Amygdala (tissue), 56 donors: ENCODE measurements at places on chromosomes 2 and 18.
A peak's percentile ranks its signal among the peaks of the same experiment; 100 is the strongest.

GRCh38 chr2:205864491-205864890, 182.2 kb downstream of the NRP2 start:
- no peak for DNase-seq

- DNase-seq: no peak
Observed at GRCh38 chr2:52264488-52264887, 1232.6 kb upstream of the NRXN1 start.

- DNase-seq: no peak
Observed at GRCh38 chr2:74740741-74741431, 86.8 kb downstream of the SEMA4F start.

DNA sequence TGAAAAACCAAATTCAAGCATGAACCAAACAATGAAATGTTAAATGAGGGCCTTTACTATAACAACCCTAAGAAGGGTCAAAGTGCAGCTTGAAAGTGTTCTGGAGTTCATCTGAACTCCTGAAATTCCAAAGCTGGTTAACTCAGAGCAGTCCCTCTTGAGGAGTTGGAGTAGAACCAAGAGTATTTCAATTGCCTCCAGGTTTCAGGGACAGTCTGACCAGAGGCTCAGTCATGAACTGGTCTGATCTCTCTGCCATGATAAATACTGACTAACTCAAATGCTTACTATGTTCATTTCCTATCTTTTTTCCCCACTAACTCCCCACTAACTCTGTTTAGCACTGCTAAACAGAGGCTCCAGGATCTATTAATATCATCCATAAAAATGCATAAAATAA, 2.7 kb downstream of the STARD7 start:
- no peak for DNase-seq

- peak; percentile 34 for DNase-seq
Observed at GRCh38 chr2:240149943-240150784, 9.7 kb upstream of the OTOS start.

- DNase-seq: no peak
Observed at GRCh38 chr2:100000915-100001707, 141.3 kb downstream of the AFF3 start.

DNA sequence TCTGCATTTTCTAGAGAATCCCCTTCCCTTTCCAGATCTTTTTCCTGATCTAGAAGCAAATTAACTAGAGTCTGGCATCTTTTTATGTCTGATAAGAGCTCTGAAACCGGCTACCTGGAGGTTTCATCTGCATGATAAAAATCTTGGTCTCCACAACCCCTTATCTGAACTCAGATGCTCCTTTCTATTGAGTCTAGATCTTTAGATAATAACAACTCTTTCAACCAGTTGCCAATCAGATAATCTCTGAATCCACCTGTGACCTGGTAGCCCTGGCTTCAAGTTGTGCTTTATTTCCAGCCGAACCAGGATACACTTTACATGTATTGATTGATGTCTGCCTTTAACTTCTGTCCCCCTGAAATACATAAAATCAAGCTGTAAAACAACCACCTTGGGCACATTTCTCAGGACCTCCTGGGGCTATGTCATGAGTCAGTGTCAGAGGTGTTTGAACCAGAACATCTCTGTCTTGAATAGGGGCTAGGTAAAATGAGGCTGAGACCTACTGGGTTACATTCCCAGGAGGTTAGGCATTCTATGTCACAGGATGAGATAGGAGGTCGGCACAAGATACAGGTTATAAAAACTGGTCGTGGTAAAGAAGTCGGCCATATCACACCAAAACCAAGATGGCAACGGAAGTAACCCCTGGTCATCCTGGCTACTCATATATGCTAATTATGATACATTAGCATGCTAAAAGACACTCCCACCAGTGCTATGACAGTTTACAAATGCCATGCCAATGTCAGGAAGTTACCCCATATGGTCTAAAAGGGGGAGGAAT, 20.8 kb downstream of the RALBP1 start:
- no peak for DNase-seq

- DNase-seq: peak; percentile 66
Observed at GRCh38 chr2:134258684-134259388, 5.0 kb downstream of the MGAT5 start.

DNA sequence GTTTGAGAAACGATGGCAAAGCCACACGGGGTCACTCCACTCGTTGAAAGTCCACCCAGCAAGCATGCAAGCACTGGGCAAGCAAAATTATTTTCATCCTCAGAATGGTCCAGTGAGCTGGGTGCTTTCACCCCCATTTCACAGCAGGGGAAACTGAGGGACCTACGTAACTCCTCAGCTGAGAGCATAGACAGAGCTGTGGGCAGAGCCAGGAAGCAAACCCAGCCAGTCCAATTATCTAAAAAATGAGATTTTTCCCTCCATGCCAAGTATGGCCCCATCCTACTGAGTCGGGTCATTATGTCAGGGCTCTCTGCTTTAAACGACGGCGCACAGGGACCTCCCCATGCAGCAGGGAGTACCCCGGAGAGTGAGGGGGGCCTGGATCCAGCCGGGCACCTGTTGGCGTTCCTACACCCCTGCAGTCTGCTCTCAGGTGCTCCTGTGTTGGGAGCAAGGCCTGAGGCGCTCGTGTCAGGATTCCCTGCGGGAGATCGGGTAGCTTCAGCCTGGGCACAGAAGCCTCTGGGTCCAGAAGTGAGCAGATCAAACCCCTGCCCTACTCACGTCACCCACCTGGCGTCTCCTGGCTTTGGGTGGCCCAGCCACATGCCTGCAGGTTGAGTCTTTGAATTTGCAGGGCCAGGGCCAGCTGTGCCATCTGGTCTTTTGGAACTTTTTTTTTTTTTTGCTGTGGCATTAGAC, 17.3 kb downstream of the TWIST2 start:
- DNase-seq: no peak

GRCh38 chr2:23926290-23926749, 603 bp downstream of the ATAD2B start:
- DNase-seq: peak; percentile 71

DNA sequence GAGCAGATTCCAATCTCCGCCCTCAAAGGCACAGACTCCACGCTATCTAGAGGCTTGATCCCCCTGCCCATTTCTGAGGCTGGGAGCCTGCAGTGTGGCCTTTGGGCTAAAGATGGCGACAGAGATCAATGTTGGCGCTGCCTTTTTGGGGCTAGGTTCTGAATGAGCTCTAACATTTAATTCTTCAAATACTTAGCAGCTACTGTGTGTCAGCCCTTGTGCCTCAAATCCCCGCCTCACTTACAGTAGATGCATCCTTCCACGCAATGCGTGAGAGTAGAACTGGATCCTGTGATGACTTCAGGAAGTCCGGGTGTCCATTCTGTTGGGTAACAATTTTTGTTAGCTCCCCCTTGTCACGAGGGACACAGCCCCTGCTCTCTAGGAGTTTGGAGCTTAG, 12.4 kb downstream of the IL1F10 start:
- DNase-seq: no peak
